ENCODE measurements at places on chromosomes 3 and 15. TPM values are rescaled to one million over a fixed set of nuclear protein-coding genes. Genes with fewer than 3 reads are reported as not detected.

Gene SEMA6D
- 3.7 TPM for total RNA-seq

Gene GOLGA8N
- 3.6 TPM for total RNA-seq

Gene PCBP4
- total RNA-seq = 35.4 TPM

Gene NDN
- total RNA-seq = 77.3 TPM

Gene ZNF385D
- total RNA-seq = 2.0 TPM

Gene EPHB1
- total RNA-seq = 0.06 TPM

Gene GPR62
- total RNA-seq = not detected

Gene SNRPA1
- 27.8 TPM for total RNA-seq
